ENCODE measurements at places on chromosomes 13 and 19.
A peak's percentile ranks its signal among the peaks of the same experiment; 100 is the strongest.

DNA sequence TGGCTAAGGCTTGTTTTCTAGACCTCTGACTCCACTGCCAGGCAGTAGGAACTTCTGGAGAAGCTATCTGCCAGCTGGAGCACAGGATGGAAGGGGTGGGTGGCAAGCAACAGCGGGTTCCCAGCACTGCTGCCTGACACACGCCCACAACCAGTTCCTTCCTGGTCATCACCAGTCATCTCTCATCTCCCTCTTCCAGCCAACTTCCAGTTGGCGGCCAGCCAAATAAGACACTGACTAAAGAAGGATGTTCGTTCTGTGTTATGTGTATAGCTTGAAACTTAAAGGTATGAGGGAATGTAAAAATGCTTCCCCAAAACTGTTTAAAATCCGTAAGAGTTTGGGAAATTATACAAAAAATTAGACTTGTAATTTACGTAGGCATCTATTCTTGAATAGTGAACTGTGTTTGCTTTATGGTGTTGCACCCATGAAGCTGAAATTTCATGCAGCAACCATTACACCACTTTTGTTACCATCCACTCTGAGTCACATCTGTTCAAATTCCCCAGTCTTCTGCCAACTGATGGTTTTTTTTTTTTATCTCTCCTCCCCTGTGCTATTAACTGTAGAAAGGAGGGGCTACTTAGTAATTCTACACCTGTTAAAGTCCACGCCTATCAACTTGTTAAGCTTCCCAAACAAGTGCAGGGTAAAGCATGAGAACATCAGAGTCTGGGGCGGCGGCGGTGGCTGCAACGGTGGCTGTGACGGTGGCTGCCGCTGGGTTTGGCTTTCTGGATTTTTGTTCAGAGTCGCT, 86.2 kb upstream of the FRY start:
- DNase-seq = no peak

- no peak for DNase-seq
These were observed 50.3 kb upstream of the TUBGCP3 start for GRCh38 chr13:112638157-112638750.

GRCh38 chr19:51108805-51109146, 567 bp upstream of the CTU1 start:
- no peak for DNase-seq

DNA sequence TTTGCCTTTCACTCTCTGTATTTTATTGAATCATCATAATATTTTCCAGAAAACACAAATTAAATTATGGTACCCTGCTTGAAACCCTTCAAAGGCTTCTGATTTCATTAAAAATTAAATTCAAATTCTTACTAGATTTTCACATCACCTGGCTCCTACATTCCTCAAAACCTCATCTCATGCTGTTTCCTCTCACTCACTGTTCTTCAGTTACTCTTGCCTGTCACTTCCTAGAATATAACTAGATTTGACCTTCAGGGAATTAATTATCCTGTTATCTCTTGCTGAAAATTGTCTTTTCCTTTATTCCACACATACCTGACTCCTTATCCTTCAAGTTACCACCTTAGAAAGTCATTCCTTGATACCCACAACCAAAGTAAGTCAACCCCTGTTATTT, 2294.7 kb downstream of the PCDH9 start:
- DNase-seq = no peak

- no peak for DNase-seq
These were observed 31.9 kb upstream of the FEM1A start for GRCh38 chr19:4759388-4760284.

- DNase-seq = no peak
These were observed 7.8 kb downstream of the DIAPH3 start for GRCh38 chr13:60155978-60156377.

DNA sequence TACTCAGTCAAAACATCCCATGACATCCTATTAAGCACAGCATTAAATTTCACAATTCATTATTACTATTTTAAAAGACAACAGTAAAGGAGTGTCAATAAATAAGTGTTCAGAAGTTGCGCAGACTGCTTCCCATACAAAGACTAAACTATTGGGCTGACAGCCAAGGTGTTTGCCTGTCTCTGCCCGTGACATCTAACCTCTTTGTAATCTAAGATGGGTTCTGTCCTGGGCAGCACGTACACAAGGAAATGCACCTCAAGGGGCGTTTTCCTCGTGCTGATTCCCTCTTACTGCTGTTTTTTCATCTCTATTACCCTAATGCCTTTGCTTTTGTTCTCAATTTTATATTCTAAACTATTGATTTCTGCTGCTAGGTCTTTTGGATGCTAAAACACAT, 216.3 kb downstream of the NHLRC3 start:
- no peak for DNase-seq

DNA sequence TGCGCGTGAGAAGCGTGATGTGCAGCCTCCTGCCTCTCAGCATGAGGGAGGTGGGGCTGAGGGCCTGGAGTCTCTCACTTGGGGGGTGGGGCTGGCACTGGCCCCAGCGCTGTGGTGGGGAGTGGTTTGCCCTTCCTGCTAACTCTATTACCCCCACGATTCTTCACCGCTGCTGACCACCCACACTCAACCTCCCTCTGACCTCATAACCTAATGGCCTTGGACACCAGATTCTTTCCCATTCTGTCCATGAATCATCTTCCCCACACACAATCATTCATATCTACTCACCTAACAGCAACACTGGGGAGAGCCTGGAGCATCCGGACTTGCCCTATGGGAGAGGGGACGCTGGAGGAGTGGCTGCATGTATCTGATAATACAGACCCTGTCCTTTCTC, 8.7 kb downstream of the CD177 start:
- no peak for DNase-seq

DNA sequence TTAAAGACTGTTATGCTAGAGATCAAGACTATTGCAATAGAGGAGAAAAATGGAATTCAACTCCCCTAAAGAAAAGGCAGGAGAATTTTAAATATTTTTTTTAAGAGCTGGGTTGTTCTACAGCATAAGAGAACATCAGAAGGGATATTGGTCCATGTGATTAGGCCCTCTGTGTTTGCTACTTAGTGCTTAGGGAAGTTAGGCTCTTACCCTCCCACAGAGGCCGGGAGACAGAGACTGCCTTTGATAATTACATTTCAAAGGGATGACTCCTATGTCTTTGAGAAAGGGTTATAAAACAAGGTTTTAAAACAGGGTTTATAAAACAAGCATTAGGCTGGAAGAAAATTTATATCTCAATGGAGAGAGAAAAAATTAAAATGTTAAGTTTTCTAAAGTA, 1248.1 kb upstream of the PCDH20 start:
- DNase-seq = no peak

DNA sequence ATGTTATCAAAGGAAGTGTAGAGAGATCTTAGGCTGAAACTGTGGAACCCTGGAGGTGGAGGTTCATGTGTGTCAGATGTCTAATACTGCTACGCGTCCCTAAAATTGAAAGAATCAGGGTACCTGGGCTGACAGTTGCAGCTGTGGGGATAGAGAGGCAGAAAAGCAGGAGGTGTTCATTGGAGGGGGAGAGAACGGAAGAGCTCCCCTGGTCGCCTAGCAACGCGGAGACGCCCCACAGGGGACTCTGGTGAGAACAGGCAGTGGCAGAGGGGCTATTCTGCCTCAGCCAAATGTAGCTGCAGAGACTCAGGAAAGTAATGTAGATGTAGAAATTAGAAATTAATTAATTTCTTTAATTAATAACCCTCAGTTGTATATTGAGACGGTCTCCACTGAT, 10.1 kb upstream of the ZNF835 start:
- no peak for DNase-seq

DNA sequence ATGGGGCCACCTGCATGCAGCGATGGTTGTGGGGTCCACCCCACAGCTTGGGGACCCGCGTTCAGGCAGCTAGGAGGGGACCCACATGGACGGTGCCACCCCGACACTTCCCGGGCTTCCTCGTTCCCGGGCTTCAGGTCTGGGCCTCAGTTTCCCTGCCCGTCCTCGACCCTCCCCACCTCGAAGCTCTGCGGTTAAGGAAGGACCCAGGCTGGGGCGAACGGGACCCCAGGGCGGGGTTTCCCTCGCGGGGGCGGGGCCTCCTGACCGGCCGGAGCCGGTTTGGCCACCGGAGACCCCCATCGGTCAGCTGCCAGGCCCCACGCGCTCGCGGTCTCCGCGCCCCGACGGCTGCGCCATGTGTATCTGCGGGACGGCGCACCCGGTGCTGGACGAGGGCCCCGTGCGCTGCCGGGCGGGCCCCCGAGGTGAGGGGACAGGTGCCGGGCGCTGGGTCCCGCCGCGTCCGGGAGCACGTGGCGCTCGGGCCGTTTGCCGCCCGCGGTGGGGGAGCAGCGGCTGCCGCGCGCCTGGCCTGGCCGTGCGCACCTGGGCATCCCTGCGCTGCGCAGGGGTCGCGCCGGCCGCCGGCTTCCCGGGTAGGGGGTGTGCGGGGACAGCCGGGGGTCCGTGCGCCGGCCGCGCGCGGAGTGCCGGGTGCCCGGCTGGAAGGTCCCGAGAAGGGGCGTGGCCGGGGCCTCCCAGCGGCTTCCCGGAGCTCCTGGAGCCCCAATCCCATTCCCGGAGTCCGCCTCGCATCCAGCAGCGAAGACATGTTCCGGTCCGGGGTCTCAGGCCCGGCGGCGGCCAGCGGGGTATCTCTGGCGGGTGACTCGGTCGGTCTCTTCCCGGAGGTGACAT, 4.2 kb downstream of the ARHGAP45 start:
- no peak for DNase-seq

DNA sequence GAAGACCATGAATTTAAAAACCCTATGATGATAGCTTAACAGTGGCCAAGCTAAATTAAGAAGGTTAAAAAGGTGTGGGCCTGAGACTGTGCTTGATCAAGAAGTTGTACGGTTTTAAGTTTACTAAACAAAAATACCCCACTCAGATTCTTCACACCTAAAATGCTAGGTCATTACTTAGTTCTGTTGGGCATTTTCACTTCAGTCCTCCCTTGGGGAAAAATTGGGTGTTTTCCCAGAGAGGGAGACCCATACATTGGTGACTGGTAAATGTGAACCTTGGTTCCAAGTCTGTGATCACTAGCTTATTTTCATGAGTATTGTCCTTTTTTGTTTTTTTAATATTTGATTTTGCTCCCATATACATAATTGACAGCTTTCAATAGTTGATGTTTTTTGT, 44.4 kb downstream of the MTUS2 start:
- no peak for DNase-seq

- no peak for DNase-seq
These were observed 262.3 kb downstream of the POU4F1 start for GRCh38 chr13:78341032-78341431.

DNA sequence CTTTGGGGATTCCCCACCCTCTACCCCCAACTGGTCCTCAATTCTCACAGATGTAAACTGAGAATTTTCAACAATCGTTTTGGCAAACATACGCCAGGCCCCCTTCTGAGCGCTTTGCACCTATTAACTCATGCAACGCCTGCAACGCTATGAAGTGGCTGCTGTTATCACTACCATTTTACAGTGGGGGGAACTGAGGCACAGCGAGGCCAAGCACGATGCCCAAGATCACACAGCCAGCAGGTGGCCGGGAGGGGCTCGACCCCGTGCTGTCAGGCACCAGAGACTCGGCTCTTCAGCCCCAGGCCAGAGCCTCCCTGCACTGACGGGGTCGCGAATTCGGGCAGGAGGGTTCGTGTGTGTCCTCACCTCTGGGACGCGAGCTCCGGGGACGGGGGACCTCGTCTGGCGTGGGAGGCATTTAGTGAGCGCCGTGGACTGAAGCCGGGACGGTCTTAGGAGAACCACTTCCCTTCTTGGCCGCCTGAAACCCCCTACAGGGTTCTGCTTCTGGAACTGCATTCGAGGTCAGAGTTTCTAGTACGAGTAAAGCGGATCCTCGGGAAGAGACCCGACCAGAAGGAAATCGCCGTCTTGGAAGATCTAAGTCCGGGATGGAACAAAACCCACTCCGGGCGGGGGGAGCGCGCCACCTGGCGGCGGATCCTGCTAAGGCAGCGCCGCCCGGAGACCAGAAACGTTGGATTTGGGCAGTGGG, 21.0 kb downstream of the ZNF114 start:
- DNase-seq = peak; percentile 63

- DNase-seq = no peak
These were observed 200.2 kb downstream of the COL4A1 start for GRCh38 chr13:110106726-110107125.

DNA sequence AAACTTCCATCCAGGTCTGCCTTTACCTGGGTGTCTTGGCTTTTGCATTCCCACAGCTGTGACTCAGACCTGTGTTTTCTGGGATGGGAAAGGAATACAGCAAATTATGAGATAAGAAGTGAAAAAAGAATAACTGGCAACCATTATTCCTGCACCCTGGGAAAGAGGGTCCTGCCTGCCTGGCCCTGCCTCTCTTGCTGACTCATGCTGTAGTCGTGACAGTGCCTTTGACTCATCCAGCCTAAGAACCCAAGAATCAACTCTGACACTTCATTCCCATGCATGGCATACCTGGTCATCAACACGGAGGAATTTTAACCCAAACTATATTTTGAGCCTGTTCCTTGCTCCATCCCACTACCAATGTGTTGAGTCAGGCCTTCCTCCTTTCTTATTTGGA, 185.4 kb upstream of the SERP2 start:
- DNase-seq = no peak
